ENCODE measurements at places on chromosomes 11 and 22.

DNA sequence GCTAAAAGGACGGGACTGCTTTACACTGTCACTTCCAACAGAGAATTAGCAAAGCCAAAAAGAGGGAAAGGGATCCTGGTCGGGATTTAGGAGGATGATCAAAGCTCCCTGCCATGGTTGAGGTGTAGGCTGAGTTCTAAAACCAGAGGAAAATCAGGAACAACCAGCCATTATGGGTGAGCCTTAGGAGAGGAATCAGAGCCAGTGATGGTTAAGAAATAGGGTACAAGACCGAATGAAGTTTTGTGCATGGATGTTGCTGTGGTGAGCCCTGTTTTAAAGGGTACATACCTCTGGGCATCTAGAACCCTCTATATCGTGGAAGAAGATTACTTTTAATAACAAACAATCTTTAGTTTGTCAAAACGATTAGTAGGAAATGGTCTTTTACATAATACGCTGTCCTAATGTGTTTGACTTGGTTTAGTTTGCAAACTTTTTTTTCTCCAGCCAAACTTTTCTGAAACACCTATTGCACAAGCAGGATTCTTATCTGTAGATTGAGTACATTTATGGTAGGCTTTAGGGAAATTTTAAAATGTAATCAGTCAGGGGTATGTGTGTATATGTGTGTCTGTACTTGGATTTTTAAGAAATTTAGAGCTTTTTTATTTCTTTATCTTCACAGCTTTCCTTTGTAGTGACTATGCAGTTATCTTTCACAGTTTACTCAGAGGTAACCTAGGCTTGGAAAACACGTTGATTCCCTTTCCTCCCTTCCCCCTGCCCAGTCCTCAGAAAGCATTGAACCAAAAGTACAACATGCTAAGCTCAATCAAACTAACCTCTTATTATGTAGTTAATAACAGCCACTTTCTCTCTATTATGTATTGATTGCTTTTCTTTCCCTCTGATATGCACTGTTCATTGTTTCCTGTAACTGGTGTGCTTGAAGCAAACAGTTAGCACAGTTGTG is 26.8 kb downstream of the TRIM44 start:
- peak; percentile 31 for DNase-seq

GRCh38 chr11:1151366-1152315 is 6.1 kb upstream of the MUC5AC start:
- DNase-seq = no peak

DNA sequence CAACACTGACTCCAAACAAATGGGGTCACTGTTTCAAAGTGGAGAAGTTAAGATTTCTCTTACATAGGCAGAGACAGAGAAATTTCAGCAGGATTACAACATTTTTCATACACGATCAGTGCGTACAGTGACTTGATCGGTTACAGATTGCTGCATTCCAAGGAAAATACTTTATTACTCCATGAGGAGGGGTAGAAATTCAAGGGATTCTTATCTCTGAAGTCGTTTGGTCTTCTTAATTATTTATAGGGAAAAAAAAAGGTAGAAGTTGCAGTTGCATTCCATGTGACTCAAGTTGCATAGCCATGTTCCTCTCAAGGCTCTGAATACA is 10.7 kb upstream of the SMIM38 start:
- peak; percentile 10 for DNase-seq

- DNase-seq = no peak
These were observed 68.3 kb downstream of the ST3GAL4 start for GRCh38 chr11:126423743-126424142.

DNA sequence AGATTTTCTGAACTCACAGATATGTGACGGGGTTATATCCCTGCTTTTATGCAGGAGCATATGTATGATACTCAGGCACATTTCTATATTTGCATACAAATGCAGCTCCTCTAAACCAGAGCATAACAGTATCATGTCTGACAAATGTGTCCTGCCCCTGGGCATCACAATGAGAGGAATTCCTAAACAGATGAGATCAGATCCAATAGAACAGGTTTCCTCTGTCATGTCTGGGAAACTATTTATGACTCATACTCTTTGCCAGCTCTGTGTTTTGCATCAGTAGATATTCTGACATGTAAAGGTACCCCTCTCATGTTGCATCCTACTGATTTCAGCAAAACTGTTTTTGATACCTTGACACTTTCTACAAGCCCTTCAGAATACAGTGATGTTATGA is 29.4 kb downstream of the SYT9 start:
- DNase-seq = no peak
